ENCODE measurements at places on chromosomes 12 and 14.

DNA sequence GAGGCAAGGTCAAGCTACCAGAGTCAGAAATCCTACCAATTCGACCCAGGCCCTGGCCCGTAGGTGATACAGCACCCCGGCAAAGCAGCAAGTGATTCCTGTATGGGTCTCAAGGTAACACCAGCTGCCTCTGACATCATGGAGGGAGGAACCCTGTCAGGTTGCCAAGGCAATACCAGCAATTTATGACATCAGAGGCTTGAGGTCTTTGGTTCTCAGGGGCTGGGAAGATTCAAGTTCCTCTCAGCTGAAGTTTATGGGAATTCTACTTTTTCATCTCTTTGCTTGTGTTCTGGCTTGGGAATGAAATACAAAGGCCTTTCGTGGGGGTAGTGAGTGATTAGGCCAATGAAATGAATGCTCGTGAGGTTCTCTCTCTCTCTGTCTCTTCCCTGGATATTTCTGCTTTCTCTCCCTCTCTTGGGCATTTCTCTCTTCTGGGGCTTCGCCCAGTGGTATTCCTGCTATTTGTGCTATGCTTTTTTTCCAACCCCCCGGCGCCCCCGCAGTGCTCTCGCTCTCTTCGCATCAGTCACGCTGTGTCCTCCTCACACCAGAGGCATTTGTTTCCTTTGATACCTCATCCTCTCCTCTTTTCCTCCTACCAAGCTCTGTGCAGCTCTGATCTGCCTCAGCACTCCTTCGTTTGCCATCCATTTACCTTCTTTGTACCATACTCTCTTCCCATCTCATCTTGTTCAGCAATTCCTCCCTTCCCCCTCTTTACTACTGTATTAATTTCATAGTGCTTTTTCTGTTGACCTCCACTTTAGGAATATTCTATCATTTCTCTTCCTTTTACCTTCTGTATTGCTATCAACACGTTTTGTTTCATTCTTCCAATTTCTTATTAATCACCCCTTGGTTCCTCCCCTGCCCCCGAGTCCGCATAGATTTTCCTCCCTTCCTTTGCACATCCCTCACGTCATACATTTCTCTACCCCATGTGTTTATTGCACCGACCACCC lies 2.9 kb downstream of the ZFHX2 start:
- DNase-seq, result no peak

DNA sequence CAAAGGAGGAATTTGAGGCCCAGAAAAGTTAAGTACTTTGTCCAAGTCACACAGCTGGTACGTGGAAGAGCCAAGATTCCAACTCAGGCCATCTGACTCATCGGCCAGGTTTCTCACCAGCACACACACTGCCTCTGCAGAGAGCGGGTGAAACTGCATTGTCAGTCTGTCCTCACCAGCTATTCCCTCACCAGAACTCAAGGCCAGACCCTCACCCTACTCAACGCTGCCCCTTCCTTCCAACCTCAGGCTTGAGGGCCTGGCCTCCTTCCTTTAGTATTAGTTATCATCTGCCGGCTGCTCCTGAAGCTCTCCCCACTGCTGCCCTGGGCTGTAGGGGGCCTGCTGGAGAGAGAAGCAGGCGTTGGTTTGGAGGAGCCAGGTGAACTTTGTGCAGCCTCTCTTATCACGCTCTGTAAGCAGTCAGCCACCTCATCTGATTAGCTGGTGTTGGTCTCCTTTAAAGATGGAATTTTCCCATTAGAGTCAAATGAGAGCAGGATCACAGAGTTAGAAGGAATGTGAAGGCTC lies 16.6 kb upstream of the PLEK2 start:
- DNase-seq, result no peak

- no peak for DNase-seq
Observed at GRCh38 chr12:41531147-41531829, 343.2 kb downstream of the PDZRN4 start.

DNA sequence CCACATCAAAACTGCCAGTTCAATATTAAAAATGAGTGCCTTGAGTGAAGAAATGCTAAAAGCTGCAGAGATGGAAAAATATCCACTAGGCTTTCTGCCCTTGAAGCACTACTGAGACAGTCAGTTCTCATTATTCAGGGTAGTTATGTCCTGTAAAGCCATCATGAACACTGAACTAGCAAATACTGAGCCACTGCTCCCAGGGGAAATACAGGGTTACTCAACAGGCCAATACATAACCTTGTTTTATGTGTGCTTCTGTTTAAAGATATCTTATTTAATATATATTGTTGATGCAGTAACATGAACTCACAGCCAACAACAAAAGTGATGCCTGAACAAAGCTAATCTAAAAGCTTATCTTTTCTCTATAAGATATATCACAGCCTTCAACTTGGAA lies 3.3 kb downstream of the RAD52 start:
- DNase-seq, result no peak

DNA sequence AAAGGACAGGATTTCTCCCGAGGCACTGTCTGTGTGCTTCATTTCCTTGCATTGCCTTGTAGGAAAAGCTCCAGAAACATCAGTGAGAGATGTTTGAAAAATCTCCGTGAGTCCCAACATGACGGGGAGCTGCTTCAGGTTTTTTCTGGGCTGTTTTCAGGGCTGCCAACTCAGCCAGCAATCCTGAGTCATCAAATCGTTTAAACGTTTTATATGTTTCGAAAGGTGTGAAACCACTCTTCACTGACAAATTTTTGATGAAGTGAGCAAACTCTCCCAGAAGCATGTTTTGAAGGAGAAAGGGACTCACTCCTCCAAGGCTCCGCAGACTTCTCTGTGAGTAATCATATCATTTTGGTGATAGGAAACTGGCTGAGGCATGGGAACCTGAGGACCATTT lies 240.5 kb downstream of the TMEM132C start:
- no peak for DNase-seq
